ENCODE measurements at places on chromosomes 16 and 17. TPM values are rescaled to one million over a fixed set of nuclear protein-coding genes. Genes with fewer than 3 reads are reported as not detected.
A peak's percentile ranks its signal among the peaks of the same experiment; 100 is the strongest.

SLX1B gene
- 49.2 TPM for total RNA-seq

MAP2K6 gene
- 3.2 TPM for total RNA-seq

SLC16A13 gene
- total RNA-seq = 5.9 TPM

SLC52A1 gene
- total RNA-seq = 0.14 TPM

GRCh38 chr16:64907844-64908243 is 214.0 kb downstream of the CDH11 start:
- no peak overlapping the region for H3K4me3 ChIP-seq
- H3K4me1 ChIP-seq = no peaks in the 10 kb centered on the region
- H3K36me3 ChIP-seq = no peaks in the 10 kb centered on the region
- DNase-seq = no peak
- H3K27me3 ChIP-seq = no peaks in the 10 kb centered on the region

- H3K27me3 ChIP-seq = peaks cover 12% of the 10 kb centered on the region
- DNase-seq = no peak
- H3K27ac ChIP-seq = no peak overlapping the region
- H3K4me3 ChIP-seq = no peak overlapping the region
- no peaks in the 10 kb centered on the region for H3K36me3 ChIP-seq
- no peaks in the 10 kb centered on the region for H3K4me1 ChIP-seq
These were observed 265.5 kb upstream of the CCL2 start for GRCh38 chr17:33989361-33990148.

GRCh38 chr17:79650861-79651260 is 40.0 kb upstream of the RBFOX3 start:
- no peak for DNase-seq
- no peak overlapping the region for H3K4me3 ChIP-seq
- no peaks in the 10 kb centered on the region for H3K4me1 ChIP-seq

DNA sequence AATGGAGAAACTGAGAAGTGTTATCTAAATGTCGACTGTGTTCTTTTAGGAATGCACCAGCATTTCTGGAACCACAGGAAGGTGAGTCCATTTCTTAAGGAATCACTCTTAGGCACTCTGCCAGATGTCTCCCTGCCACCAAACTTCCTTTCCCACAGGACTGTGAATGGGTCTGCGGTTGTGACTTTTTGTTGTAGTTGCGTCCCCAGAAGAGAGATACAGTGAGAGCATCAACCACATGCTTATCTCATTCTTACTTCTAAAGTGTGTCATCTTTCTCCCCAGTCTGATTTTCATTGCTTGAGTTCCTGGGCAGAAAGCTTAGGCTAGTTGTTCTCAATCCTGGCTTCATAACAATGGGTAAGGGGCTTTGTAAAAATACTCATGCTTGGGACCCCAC is 13.4 kb downstream of the ITPRIPL2 start:
- no peak overlapping the region for H3K4me3 ChIP-seq
- DNase-seq = no peak
- no peak overlapping the region for H3K27ac ChIP-seq

- H3K4me3 ChIP-seq = peak overlapping the region; percentile 58
- peaks cover 44% of the 10 kb centered on the region for H3K36me3 ChIP-seq
- H3K27ac ChIP-seq = no peak overlapping the region
- DNase-seq = peak; percentile 89
- H3K27me3 ChIP-seq = no peaks in the 10 kb centered on the region
These were observed 10.3 kb downstream of the ZNF771 start for GRCh38 chr16:30417529-30418349.

DNA sequence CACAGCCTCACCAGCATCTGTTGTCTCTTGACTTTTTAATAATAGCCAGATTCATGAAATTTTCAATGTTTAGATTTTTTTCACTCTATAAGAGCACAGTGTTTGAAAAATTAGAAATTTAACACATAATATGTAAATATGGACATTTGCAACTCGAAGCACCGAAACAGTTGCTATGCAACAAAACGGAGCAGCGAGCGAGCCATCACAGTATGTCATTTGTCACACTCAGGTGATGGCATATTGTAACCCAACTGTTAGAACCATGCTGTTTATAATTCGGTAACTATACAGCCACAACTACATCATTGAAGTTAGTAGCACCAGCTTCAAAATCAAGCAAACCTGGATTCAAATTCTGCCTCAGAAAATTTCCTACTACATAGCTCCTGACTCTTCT is 410.8 kb downstream of the NPIPA8 start:
- H3K27me3 ChIP-seq = peaks cover 2% of the 10 kb centered on the region
- no peak overlapping the region for H3K27ac ChIP-seq
- no peaks in the 10 kb centered on the region for H3K4me1 ChIP-seq
- no peak overlapping the region for H3K4me3 ChIP-seq

- no peaks in the 10 kb centered on the region for H3K36me3 ChIP-seq
- DNase-seq = no peak
- peaks cover 2% of the 10 kb centered on the region for H3K27me3 ChIP-seq
These were observed 231.7 kb downstream of the HAPSTR1 start for GRCh38 chr16:9323170-9323569.

Data from activated CD8-positive, alpha-beta T cell treated with anti-CD3 and anti-CD28 coated beads for 36 hours (primary cell).